Activated B cell treated with CpG ODN at 0.5 μM for 24 hours (primary cell): ENCODE measurements at places on chromosomes 3 and 15.

GRCh38 chr3:168213920-168214319, 118.2 kb upstream of the GOLIM4 start:
- no peaks in the 10 kb centered on the region for H3K36me3 ChIP-seq
- H3K27ac ChIP-seq, result no peak overlapping the region
- no peak overlapping the region for H3K4me3 ChIP-seq
- H3K27me3 ChIP-seq, result no peaks in the 10 kb centered on the region

DNA sequence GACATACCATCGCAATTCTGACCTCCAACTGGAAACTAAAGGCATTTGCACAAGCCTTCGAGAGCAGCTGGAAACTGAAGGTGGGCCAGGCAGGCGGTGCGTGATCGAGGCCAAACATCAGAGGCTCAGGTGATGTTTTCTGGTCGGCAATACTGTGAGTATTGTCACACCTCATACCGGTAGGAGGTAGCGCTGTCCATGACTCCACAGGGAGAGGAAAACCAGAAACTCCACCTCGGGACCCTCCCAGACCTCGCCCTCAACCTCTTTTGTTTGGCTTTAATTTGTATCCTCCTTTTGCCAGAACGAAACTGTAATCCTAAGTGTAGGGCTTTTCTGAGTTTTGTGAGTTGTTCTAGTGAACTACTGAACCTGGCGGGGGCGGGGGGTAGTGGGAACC, 43.6 kb downstream of the LDHAL6B start:
- H3K36me3 ChIP-seq, result peaks cover 14% of the 10 kb centered on the region
- H3K4me3 ChIP-seq, result peak overlapping the region; percentile 77
- no peaks in the 10 kb centered on the region for H3K27me3 ChIP-seq
- DNase-seq, result no peak
- peak overlapping the region; percentile 93 for H3K27ac ChIP-seq

DNA sequence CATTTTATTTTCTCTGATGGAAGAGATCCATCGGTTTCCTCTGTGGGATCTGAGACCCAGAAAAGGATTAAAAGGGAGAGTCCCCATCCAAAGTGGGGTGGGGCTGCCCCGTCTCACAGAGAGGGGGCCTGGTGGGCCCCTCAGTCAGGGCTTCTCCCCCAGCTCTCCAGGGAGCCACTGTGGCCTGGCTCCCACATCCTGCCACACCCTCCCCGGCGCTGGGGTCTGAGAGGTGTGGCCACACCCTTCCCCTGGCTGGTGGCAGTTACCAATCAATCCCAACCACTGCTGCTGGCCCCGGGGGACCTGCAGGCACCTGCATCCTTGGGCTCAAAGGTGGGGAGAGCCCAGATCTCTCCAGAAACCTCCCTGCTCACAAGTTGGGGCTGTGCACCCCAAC, 161.8 kb upstream of the IQSEC1 start:
- no peak overlapping the region for H3K27ac ChIP-seq
- peak overlapping the region; percentile 60 for H3K4me3 ChIP-seq
- H3K4me1 ChIP-seq, result peaks cover 37% of the 10 kb centered on the region
- H3K36me3 ChIP-seq, result no peaks in the 10 kb centered on the region
- H3K27me3 ChIP-seq, result peaks cover 2% of the 10 kb centered on the region
- peak; percentile 32 for DNase-seq

DNA sequence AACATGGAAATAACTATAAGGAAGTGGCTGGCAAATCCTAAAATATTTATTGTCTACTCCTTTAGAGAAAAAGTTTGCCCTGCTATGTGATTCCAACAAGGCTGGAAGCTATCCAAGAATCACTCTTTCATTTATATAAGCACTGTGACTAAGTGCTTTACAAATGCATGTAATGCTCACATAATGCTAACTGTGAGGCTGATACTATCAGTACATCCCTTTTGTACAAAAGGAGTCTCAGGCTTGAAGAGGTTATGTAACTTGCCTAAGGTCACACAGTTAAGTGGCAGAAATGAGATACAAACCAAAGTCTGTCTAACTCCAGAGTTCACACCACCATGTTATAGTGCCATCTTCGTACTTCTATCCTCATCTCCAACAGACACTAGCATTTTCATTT, 17.0 kb downstream of the TOPBP1 start:
- H3K36me3 ChIP-seq, result peaks cover 73% of the 10 kb centered on the region
- H3K27ac ChIP-seq, result no peak overlapping the region
- DNase-seq, result no peak
- no peaks in the 10 kb centered on the region for H3K27me3 ChIP-seq
- H3K4me1 ChIP-seq, result no peaks in the 10 kb centered on the region

GRCh38 chr3:157513585-157513984, 10.4 kb upstream of the VEPH1 start:
- H3K4me1 ChIP-seq, result no peaks in the 10 kb centered on the region
- H3K4me3 ChIP-seq, result no peak overlapping the region
- H3K27ac ChIP-seq, result no peak overlapping the region
- no peak for DNase-seq
- H3K36me3 ChIP-seq, result no peaks in the 10 kb centered on the region

DNA sequence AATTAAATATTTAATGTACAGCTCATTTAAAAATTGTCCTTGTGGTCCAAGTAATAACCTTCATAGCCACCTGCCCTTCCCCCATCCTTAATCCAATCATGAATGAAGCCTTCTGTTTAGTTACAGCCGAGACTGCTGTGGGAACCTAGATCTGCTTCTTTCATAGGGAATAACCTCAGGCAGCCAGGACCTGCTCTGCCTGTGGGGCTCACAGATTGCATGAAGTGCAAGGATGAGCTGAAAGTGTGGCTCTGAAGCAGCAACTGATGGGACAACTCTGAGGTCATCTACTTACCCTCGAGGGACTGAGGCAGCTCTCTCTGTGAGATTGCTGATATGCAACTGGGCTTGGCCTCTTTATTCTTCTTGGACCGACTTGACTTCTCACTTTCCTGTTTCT, 169.8 kb downstream of the POTEB3 start:
- peaks cover 6% of the 10 kb centered on the region for H3K27me3 ChIP-seq
- no peak overlapping the region for H3K4me3 ChIP-seq
- H3K4me1 ChIP-seq, result peaks cover 5% of the 10 kb centered on the region
- DNase-seq, result no peak
- H3K27ac ChIP-seq, result no peak overlapping the region

- peak overlapping the region; percentile 99 for H3K4me3 ChIP-seq
- no peaks in the 10 kb centered on the region for H3K27me3 ChIP-seq
- DNase-seq, result no peak
- H3K27ac ChIP-seq, result peak overlapping the region; percentile 98
- H3K4me1 ChIP-seq, result peaks cover 29% of the 10 kb centered on the region
- peaks cover 15% of the 10 kb centered on the region for H3K36me3 ChIP-seq
Observed at GRCh38 chr15:58934114-58934447, 602 bp upstream of the SLTM start.

DNA sequence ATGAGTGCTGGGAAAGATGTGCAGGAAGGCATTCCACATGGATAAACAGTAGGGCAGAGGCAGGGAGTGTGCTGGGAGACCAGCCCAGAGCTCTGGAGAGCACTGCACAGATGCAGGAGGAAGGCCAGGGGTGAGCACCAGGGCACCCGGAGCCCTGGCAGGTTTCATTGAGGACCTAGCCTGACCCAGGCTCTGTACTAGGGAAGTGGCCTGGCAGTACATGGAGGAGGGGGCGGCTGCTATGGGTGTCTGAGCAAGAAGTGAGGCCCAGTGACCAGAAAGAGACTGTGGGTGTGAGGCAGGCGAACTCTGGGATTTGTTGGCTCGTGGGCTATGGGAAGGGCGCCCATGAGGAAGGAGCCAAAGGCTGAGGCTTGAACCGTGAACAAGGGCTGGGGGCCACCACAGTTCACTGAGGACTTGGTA, 139.1 kb downstream of the DNAJB8 start:
- no peak for DNase-seq
- no peaks in the 10 kb centered on the region for H3K4me1 ChIP-seq
- H3K27me3 ChIP-seq, result no peaks in the 10 kb centered on the region

- H3K4me1 ChIP-seq, result peaks cover 4% of the 10 kb centered on the region
- H3K4me3 ChIP-seq, result no peak overlapping the region
- DNase-seq, result no peak
- no peak overlapping the region for H3K27ac ChIP-seq
- H3K36me3 ChIP-seq, result no peaks in the 10 kb centered on the region
- peaks cover 7% of the 10 kb centered on the region for H3K27me3 ChIP-seq
Observed at GRCh38 chr15:73941044-73941443, 14.8 kb downstream of the LOXL1 start.

DNA sequence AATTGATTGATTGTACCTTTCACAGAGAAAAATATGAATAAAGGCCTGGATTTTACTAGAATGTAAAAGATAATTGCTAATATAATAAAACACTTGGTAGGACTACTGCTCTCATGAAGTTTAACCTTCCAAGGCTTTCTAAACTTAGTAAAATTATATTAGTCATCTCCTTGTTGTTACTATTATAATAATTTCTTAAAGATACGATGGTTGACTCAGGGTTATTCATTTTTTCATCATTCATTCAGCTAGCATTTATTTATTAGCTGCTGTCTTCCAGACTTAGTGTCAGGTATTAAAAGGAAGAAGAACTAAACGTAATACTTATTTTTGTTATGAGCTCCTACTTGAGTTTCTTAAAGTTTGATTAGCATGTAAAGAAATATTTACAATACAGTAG, 771.6 kb upstream of the NR2F2 start:
- no peak overlapping the region for H3K27ac ChIP-seq
- H3K36me3 ChIP-seq, result no peaks in the 10 kb centered on the region
- H3K4me3 ChIP-seq, result no peak overlapping the region
- H3K27me3 ChIP-seq, result no peaks in the 10 kb centered on the region

- H3K4me3 ChIP-seq, result no peak overlapping the region
- H3K27ac ChIP-seq, result no peak overlapping the region
- no peak for DNase-seq
- no peaks in the 10 kb centered on the region for H3K36me3 ChIP-seq
- no peaks in the 10 kb centered on the region for H3K4me1 ChIP-seq
Observed at GRCh38 chr3:73786321-73786807, 161.6 kb upstream of the PDZRN3 start.

GRCh38 chr15:40302288-40302886, 5.3 kb downstream of the PLCB2 start:
- no peak for DNase-seq
- no peak overlapping the region for H3K4me3 ChIP-seq
- H3K36me3 ChIP-seq, result peaks cover 65% of the 10 kb centered on the region
- H3K27me3 ChIP-seq, result no peaks in the 10 kb centered on the region
- peaks cover 19% of the 10 kb centered on the region for H3K4me1 ChIP-seq

GRCh38 chr15:85771781-85772445, 22.8 kb downstream of the KLHL25 start:
- H3K36me3 ChIP-seq, result no peaks in the 10 kb centered on the region
- no peaks in the 10 kb centered on the region for H3K4me1 ChIP-seq
- no peaks in the 10 kb centered on the region for H3K27me3 ChIP-seq
- H3K4me3 ChIP-seq, result no peak overlapping the region
- DNase-seq, result no peak

GRCh38 chr3:178446059-178446458, 90.2 kb upstream of the KCNMB2 start:
- no peak overlapping the region for H3K4me3 ChIP-seq
- H3K36me3 ChIP-seq, result no peaks in the 10 kb centered on the region
- no peak overlapping the region for H3K27ac ChIP-seq
- H3K4me1 ChIP-seq, result no peaks in the 10 kb centered on the region
- no peak for DNase-seq
- peaks cover 4% of the 10 kb centered on the region for H3K27me3 ChIP-seq

DNA sequence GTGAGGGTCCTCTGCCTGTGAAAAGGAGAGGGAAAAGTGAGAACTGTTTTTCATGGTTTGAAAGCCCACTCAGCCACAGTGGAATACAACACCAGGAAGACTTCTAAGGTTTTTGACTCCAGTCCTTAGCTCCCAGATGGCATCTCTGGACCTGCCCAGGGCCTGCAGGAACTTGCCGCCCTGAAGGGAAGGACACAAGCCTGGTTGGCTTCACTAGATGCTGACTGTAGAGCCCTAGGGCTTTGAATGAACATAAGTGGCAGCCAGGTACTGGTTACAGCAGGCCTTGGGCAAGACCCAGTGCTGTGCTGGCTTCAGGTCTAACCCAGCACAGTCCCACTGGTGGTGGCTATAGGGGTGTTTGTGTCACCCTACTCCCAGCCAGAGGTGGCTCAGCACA, 21.3 kb upstream of the TMEM266 start:
- no peak for DNase-seq
- H3K4me1 ChIP-seq, result no peaks in the 10 kb centered on the region
- H3K27me3 ChIP-seq, result peaks cover 14% of the 10 kb centered on the region
- no peak overlapping the region for H3K27ac ChIP-seq
- H3K4me3 ChIP-seq, result no peak overlapping the region

- peak overlapping the region; percentile 62 for H3K27ac ChIP-seq
- no peak for DNase-seq
- H3K4me1 ChIP-seq, result peaks cover 32% of the 10 kb centered on the region
- peak overlapping the region; percentile 80 for H3K4me3 ChIP-seq
Observed at GRCh38 chr3:17749281-17749680, 6.8 kb upstream of the TBC1D5 start.

DNA sequence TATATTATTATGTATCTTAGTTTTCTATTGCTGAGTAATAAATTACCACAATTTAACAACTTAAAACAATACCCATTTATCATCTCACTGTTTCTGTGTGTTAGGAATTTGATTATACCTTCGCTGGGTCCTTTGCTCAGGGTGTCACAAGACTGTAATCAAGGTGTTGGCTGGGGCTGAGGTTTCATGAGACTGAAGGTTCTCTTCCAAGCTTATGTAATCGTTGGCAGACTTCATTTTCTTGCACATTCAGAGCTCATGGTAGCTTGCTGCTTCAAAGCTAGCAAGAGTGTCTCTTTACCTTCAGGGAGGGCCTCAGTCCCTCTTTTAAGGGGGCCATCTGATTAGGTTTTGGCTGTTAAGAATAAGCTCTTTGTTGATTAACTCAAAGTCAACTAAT, 293.1 kb downstream of the POLQ start:
- no peak overlapping the region for H3K27ac ChIP-seq
- no peaks in the 10 kb centered on the region for H3K27me3 ChIP-seq
- no peaks in the 10 kb centered on the region for H3K4me1 ChIP-seq
- H3K4me3 ChIP-seq, result no peak overlapping the region

DNA sequence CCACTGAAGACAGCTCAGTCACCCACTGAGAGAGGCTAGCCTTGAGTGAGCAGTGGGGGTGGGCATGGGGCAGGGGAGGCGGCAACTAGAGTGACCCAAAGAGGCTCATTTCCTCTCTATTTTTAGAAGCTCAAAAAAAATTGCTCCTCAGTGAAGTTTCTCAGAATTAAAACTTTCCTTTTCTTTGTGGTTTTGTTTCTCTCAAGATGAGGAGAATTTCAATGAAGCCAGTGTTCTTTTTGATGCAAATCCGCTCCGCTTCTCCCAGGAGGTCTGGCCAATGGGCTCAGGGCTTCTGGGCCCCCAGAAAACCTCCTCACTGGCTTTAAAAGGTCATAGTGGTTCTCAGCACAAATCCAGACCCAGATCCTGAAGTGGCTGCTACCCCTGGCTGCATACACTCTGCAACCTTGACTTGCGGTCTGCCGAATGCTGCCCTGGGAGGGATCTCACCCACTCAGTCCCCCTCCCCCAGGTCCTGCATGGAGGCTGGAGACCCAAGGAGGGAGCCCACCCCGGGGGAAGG, at the start of gene ACSBG1:
Gene ACSBG1, minus strand, starts transcription at position 51 of the 526 bp plus-strand sequence. CDS start 64 bp downstream, outside the sequence.
- H3K36me3 ChIP-seq, result no peaks in the 10 kb centered on the region
- no peak within 1 kb of the TSS for H3K27ac ChIP-seq
- H3K27me3 ChIP-seq, result peaks cover 15% of the 10 kb centered on the region
- no peak within 1 kb of the TSS for H3K4me3 ChIP-seq
- no peaks in the 10 kb centered on the region for H3K4me1 ChIP-seq
- no peak for DNase-seq

- H3K4me3 ChIP-seq, result no peak overlapping the region
- H3K36me3 ChIP-seq, result no peaks in the 10 kb centered on the region
- H3K27me3 ChIP-seq, result no peaks in the 10 kb centered on the region
- no peak overlapping the region for H3K27ac ChIP-seq
- no peak for DNase-seq
Observed at GRCh38 chr3:94416768-94417167, 353.9 kb downstream of the NSUN3 start.
